ENCODE measurements at places on chromosomes 2 and 18.
A peak's percentile ranks its signal among the peaks of the same experiment; 100 is the strongest.

DNA sequence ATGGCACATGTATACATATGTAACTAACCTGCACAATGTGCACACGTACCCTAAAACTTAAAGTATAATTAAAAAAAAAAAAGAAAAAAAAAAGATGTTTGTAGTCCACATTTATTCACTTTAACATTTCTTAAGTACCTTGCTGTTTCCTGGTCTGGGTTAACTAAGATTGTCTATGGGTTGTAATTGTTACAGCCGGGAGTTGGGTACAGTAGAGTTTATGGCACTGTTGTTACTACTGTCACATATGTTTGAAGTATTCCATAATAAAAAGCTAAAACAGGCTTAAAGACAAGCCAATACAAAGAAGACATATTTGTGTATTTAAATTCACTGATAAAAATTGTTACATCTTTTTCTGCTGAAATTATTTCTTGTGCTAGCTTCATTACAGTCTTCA, 36.2 kb downstream of the GCC2 start:
- H3K4me1 ChIP-seq, result no peaks in the 10 kb centered on the region
- H3K27ac ChIP-seq, result no peak overlapping the region
- H3K4me3 ChIP-seq, result no peak overlapping the region
- no peaks in the 10 kb centered on the region for H3K27me3 ChIP-seq
- DNase-seq, result no peak

DNA sequence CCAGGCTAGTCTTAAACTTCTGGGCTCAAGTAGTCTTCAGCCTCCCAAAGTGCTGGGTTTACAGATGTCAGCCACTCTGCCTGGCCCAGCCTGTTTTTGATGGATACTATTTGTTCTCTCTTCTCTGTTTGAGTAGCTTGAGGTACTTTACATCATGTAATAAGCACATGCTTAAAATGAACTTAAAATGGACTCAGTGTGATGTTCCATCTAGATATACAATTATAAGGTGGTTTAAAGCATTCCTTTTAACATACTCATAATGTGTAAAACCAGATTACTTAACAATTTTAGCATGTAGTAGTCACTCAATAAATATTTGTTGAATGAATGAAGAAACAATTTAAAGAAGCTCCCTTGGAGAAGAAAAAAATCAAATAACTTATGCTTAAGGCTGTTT, 9.6 kb downstream of the PTPRM start:
- H3K27ac ChIP-seq, result no peak overlapping the region
- no peak for DNase-seq
- no peak overlapping the region for H3K4me3 ChIP-seq
- no peaks in the 10 kb centered on the region for H3K4me1 ChIP-seq

- peaks cover 3% of the 10 kb centered on the region for H3K4me1 ChIP-seq
- H3K4me3 ChIP-seq, result no peak overlapping the region
- no peaks in the 10 kb centered on the region for H3K36me3 ChIP-seq
These were observed 5.8 kb upstream of the SCN1A start for GRCh38 chr2:166133653-166134052.

DNA sequence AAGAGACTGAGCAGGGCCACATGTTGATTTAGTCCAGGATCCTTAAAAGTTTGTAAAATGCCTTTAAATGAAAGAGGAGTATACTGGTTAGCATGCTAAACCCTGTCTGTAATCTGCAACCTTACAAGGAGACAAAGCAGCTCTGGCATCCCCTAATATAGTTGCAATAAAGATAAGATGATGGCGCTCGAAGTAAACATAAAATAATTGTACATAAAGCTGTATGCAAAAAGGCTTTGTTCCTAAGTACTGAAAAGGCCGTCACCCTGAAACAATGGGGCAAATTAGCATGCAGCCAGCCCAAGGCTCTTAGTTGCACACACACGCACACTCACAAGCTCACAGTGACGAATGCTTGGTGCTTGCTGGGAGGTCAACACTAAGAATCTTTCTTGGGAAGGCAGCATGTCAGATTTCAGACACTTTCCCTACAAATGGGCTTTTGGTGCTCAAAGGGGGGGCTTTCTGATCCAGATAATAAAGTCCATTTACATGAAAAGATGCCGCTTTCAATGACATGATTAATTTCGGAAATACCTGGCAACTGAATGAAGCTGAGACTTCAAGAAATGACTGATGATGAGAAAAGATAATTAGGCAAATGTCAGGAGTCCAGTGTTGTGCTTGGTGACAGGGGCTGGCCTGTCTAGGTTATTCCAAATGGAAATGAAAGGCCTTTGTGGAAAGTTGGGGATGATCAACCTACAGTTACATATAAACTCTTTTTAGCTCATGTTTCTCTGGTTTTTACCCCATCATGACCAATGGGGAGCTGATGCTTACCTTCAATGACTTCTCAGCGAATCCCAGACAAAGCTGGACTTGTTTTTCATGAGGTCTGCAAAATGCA, 370.3 kb downstream of the MEIS1 start:
- no peak overlapping the region for H3K4me3 ChIP-seq
- no peaks in the 10 kb centered on the region for H3K27me3 ChIP-seq
- DNase-seq, result no peak
- no peaks in the 10 kb centered on the region for H3K36me3 ChIP-seq
- H3K27ac ChIP-seq, result no peak overlapping the region

GRCh38 chr2:124320051-124320688, 295.1 kb downstream of the CNTNAP5 start:
- no peaks in the 10 kb centered on the region for H3K4me1 ChIP-seq
- H3K27ac ChIP-seq, result no peak overlapping the region
- H3K36me3 ChIP-seq, result no peaks in the 10 kb centered on the region

- H3K27me3 ChIP-seq, result no peaks in the 10 kb centered on the region
- no peaks in the 10 kb centered on the region for H3K4me1 ChIP-seq
- no peak overlapping the region for H3K27ac ChIP-seq
These were observed 38.6 kb upstream of the GPC1 start for GRCh38 chr2:240396623-240397541.

DNA sequence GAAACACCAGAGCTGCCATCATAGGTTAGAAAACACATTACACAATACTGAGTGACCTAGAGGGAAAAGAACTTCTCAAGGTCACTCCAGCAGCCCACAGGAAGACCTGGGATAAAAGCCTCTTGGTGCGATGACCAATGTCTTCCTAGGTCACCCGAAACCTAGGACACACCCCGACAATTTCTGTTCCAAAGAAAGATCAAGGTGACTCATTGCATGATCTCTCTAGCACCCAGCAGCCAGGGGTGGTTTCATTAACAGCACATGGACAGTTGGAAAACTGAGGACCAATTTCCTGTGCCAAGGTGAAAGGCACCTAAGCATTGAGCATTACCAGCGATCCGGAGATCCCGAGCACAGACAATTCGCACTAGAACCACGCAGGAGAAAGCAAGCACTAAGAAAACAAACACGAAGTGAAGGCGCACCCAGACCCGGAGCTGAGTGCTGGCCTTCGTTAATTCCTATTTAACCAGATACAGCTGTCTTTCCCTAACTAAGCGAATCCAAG, 1.5 kb downstream of the CACNB4 start:
- H3K4me1 ChIP-seq, result peaks cover 15% of the 10 kb centered on the region
- peaks cover 71% of the 10 kb centered on the region for H3K27me3 ChIP-seq
- peak overlapping the region; percentile 52 for H3K4me3 ChIP-seq
- DNase-seq, result no peak
- H3K36me3 ChIP-seq, result no peaks in the 10 kb centered on the region
- no peak overlapping the region for H3K27ac ChIP-seq

DNA sequence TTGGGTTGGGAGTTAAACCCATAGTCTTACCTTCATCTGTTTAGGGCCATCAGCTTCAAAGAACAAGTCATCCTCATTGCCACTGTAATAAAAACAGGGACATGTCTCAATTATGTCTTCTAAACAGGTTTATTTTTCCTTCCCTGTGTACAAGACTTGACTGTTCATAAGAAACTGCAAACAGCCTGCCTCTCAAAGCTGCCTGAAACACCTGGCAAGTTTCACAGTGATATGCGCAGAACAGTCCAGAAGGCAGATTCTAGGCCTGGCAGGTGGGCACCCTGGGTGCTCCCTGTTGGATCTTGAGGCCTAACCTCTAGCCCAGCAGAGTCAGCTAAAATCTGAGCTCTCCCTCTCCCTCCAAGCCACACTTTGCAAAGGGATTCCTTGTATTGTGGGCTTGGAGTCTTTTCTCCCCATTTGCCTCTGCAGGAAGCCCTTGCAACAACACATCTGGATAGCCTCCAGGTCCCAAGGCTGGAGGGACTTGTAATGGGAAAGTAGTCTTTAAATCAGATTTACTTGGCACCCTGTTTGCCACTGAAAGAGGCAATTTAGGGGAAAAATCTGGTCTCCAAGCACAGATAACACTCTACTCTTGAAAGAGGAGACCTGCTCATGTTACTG, 930 bp downstream of the IL1B start:
- no peak for DNase-seq
- no peak overlapping the region for H3K4me3 ChIP-seq
- no peaks in the 10 kb centered on the region for H3K36me3 ChIP-seq
- peaks cover 26% of the 10 kb centered on the region for H3K4me1 ChIP-seq
- no peaks in the 10 kb centered on the region for H3K27me3 ChIP-seq

GRCh38 chr2:165610591-165611029, 141.1 kb downstream of the CSRNP3 start:
- peaks cover 2% of the 10 kb centered on the region for H3K36me3 ChIP-seq
- H3K4me1 ChIP-seq, result peaks cover 46% of the 10 kb centered on the region
- peak overlapping the region; percentile 28 for H3K4me3 ChIP-seq
- H3K27me3 ChIP-seq, result no peaks in the 10 kb centered on the region

DNA sequence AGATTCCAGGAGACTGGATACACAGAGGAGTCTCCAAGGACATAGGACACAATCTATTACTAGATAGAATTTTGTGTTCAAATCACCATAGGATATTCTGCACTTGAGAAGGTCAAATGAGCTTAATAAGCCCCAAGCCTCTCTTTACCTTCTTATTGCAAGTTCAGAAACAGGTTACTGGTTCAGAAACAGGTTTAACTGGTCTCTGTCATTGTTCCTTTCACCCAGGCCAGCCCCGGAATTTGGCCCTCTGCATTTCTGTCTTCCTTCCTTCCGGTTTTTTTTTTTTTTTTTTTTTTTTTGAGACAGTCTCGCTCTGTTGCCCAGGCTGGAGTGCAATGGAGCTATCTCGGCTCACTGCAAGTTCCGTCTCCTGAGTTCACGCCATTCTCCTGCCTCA, 700.2 kb downstream of the EPHA4 start:
- no peak overlapping the region for H3K4me3 ChIP-seq
- H3K27me3 ChIP-seq, result no peaks in the 10 kb centered on the region
- H3K27ac ChIP-seq, result no peak overlapping the region

GRCh38 chr2:186599186-186599778, 9.4 kb downstream of the ITGAV start:
- no peak for DNase-seq
- H3K4me1 ChIP-seq, result no peaks in the 10 kb centered on the region
- no peak overlapping the region for H3K4me3 ChIP-seq
- no peaks in the 10 kb centered on the region for H3K27me3 ChIP-seq
- no peak overlapping the region for H3K27ac ChIP-seq
- no peaks in the 10 kb centered on the region for H3K36me3 ChIP-seq

DNA sequence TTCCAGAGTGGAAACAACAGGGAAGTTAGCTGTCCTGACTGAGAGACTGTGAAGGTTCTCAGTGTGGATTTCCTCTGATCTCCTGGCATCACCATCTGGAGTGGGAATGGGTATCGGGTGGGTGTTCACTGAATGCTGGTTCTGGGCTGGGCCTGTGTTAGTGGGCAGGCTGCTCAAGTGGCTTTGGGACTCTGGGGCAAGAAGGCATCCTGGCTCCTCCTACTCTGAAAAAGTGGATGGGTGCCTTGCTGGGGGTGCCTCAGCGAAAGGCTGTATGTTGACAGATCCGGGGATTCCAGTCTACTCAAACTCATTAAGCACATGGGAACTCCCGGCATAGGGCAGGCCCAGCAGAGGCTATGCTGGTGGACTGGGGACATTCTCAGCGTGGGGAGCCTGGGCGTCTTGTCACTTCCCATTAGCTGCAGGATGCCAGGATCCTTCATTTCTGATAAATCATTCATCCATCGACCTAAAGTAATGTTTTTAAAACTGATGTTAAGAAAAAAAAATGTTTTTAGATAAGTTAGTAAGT, 27.5 kb upstream of the CHRNA1 start:
- DNase-seq, result no peak
- no peaks in the 10 kb centered on the region for H3K36me3 ChIP-seq
- no peaks in the 10 kb centered on the region for H3K4me1 ChIP-seq
- no peaks in the 10 kb centered on the region for H3K27me3 ChIP-seq
- no peak overlapping the region for H3K27ac ChIP-seq

DNA sequence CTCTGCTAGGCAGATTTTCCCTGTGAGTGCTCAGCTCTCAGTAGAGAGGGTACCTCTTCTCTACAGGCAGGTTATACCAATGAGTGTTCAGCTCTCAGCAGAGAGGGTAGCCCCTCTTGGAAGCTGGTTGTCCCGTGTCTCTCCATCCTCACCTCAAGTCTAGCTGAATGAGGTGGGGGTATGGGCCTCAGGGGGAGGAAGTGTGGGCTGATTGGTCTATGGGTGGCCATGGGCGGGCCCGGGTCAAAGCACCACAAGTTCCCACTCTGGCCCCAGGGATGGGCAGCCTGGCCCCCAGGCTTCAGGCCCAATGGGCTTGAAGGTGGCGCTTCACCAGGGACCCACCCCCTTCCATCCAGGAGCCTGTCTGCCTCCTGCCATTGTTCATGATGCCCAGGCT, 17.0 kb upstream of the MBD2 start:
- no peak for DNase-seq
- H3K4me1 ChIP-seq, result no peaks in the 10 kb centered on the region
- H3K27me3 ChIP-seq, result no peaks in the 10 kb centered on the region
- H3K36me3 ChIP-seq, result no peaks in the 10 kb centered on the region

- no peaks in the 10 kb centered on the region for H3K27me3 ChIP-seq
- no peak overlapping the region for H3K4me3 ChIP-seq
- no peak for DNase-seq
- no peak overlapping the region for H3K27ac ChIP-seq
These were observed 21.6 kb upstream of the OTX1 start for GRCh38 chr2:63029058-63029457.

Data from A673 (cell line).